Aorta (tissue), 5 donors: ENCODE measurements at places on chromosomes 3 and 15. TPM values are rescaled to one million over a fixed set of nuclear protein-coding genes. Genes with fewer than 3 reads are reported as not detected.

Gene STRC
- 1.2 TPM for polyA plus RNA-seq

Gene GALNT15
- 12.5 TPM for polyA plus RNA-seq

Gene ROPN1
- not detected for polyA plus RNA-seq

Gene SLC9C1
- polyA plus RNA-seq, result not detected

Gene GOLGA6A
- polyA plus RNA-seq, result not detected

- H3K36me3 ChIP-seq, result no peaks in the 10 kb centered on the region
- DNase-seq, result no peak
- no peaks in the 10 kb centered on the region for H3K27me3 ChIP-seq
Observed at GRCh38 chr3:127707851-127708411, 35.2 kb downstream of the ABTB1 start.

- no peak for DNase-seq
- no peaks in the 10 kb centered on the region for H3K36me3 ChIP-seq
- no peaks in the 10 kb centered on the region for H3K4me1 ChIP-seq
- H3K27me3 ChIP-seq, result no peaks in the 10 kb centered on the region
- H3K27ac ChIP-seq, result no peak overlapping the region
Observed at GRCh38 chr15:89321521-89322410, 12.9 kb downstream of the POLG start.

DNA sequence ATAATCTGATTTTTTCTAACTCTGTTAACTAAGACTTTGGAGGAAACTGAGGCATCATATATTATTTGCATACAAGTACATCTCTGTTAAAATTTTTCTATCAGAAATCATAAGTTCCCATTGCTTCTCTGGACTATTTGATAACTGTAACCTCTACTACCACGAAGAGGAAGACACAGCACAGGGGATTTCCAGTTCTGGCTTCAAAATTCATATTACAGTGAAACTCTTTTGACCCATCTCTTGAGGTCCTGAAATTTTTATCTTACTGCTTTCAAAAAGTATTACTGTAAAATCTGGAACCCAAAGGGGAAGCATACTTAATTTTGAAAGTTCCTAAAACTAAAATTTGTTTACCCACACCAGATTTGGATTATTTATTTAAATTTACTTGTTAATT lies 4.2 kb downstream of the PLSCR1 start:
- H3K4me1 ChIP-seq, result no peaks in the 10 kb centered on the region
- no peaks in the 10 kb centered on the region for H3K27me3 ChIP-seq
- no peak for DNase-seq
- no peak overlapping the region for H3K4me3 ChIP-seq
- no peak overlapping the region for H3K27ac ChIP-seq
- H3K36me3 ChIP-seq, result peaks cover 2% of the 10 kb centered on the region
